PC-3 (cell line): ENCODE measurements at places on chromosomes 12 and 14.

DNA sequence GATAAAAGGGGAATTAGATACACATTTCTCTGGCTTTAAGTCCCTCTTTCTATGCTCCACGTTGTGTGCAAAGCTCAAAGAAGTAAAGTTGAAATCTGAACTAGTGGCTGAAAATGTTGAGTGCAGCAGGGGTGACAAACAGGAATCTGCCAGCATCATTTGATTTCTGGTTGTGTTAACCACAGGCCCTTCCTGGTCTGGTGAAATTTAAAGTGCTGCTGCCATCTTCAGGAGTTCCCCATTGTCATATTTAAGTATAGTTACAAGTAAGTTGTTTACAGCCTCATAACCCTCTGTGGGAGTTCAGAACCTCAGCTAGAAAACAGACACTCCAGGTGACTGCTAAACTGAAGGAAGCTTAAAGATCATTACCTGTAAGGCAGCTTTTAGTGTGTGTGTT, 90.9 kb upstream of the CCDC196 start:
- peak; percentile 16 for DNase-seq

DNA sequence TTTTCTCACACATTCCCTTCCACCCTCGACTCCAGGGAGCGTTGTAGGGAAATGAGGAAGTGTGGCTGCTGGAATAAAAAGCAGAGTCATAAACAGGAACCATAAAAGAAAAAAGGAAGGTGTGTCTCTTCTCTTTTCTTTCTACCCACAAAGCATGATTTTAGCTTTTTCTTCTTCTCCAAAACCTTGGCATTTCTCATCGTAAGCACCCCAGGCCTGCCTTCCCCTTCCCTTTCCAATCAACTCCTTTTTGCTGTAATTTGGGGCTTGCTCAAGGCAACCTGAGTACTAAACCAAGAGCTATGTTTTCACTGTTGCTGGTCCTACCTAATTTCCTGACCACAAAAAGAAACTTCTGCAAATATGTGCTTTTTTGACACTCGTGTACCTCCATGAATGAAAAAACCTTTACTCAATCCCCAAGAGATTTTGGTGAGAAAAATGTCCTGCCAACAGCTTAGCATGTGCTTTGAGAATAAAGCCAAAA, 9.2 kb downstream of the PLBD1 start:
- no peak for DNase-seq

GRCh38 chr12:96099421-96099820, 64.0 kb upstream of the LTA4H start:
- DNase-seq, result no peak

DNA sequence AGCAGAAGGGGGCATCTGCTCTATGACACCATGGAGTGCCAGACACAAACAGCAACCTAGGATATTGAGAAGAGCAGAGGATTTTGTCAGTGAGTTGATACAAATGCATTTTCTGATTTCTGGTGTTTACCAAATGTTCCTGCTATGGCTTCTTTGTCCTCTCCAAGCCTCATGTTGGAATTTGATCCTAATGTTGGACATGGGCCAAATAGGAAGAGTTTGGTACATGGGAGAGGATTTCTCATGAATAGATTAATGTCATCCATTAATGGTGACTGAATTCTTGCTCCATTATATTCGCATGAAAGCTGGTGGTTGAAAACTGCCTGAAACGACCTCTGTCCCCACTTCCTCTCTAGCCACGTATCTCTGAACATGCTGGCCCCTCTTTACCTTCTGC, 1002.2 kb upstream of the FLRT2 start:
- DNase-seq, result no peak

GRCh38 chr14:50335389-50335788, 23.3 kb downstream of the DMAC2L start:
- DNase-seq, result no peak

GRCh38 chr12:51450806-51451205, 26.2 kb downstream of the SLC4A8 start:
- DNase-seq, result no peak

DNA sequence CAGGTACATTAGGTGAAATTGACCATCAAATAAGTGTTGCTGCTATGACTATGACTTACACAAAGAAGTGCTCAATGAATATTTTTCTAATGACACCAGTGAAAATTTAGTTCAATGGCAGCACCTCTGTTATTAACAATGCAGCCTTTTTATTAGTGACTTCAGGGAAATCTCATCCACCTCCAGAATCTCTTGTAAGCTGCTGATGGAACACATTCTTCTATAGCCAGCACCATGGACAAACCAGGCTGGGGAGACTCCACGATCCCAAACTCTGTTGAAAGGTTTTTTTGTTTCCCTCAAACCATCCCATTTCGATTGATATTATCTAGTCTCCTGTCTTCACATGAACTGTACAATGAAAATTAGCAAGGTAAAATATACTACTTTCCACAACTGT, 265.9 kb downstream of the ITPR2 start:
- no peak for DNase-seq

- peak; percentile 99 for DNase-seq
These were observed 113.7 kb upstream of the NCOR2 start for GRCh38 chr12:124680863-124681778.

DNA sequence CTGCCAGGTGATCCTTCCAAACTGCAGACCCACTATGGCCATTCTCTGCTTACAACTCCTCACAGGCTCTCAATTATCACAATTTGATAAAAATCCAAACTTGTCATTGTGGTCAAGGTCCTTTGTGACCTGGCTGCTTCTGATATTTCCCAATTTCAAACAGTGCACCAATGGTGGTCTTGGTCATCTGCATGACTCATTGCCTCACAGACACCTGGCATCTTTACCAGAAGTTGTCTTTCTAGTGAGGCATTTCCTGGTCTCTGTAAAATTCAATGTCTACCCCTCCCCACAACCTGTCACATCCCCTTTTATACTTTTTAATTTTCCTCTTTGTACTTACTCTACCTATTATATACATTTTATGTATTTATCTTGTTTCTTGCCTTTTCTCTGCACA, 17.8 kb upstream of the PAPOLA start:
- peak; percentile 26 for DNase-seq

DNA sequence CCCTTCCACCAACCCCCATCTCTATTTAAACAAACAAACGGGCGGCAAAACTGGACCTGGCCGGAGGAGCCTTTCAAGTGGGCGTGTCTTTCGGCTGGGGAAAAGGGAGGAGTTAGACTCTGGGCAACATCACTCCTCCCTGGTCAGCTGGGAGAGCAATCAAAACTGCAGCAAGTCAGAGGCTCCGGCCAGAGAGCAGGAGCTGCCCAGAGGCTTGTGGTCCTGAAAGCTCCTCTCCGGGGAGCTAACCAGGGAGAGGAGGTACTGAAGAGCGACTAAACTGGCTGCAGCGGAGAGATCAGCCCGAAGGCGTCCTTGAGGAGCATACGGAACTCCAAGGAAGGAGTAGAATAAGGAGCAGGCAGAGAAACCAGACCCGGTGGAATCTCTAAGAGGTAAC, at the start of gene NEUROD4:
TSS of gene NEUROD4 (plus strand) at position 191 of the 400 bp plus-strand sequence. CDS start 6,466 bp downstream, outside the sequence.
- DNase-seq, result peak; percentile 66

DNA sequence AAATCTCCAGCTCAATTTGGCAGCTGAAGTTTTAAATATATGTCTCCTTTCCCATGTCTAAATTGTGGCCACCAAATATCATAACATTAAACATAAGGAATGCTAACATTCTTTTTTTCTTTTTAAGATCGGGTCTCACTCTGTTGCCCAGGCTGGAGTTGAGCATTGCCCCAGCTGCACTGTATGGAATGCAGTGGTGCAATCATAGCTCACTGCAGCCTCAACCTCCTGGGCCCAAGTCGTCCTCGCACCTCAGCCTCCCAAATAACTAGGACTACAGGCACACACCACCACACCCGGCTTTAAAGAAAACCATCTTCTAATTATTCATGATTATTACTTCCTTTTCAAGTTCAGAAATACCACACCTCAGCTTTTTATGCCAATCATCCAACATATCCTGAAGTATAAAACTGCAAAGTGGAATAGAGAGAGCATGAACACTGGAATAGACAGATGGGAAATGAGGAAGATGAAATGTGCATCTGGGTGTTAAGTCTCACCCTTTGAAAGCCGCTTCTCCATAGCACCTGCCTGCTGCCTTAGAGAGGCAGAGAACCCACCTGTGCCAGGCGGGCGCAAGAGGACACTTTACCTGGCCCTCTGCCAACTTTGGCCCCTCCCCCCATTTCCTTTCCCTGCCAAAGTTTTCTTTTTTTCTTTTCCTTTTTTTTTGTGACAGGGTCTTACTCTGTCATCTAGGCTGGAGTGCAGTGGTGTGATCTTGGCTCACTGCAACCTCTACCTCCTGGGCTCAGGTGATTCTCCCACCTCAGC, 2.8 kb upstream of the EML1 start:
- DNase-seq, result no peak

DNA sequence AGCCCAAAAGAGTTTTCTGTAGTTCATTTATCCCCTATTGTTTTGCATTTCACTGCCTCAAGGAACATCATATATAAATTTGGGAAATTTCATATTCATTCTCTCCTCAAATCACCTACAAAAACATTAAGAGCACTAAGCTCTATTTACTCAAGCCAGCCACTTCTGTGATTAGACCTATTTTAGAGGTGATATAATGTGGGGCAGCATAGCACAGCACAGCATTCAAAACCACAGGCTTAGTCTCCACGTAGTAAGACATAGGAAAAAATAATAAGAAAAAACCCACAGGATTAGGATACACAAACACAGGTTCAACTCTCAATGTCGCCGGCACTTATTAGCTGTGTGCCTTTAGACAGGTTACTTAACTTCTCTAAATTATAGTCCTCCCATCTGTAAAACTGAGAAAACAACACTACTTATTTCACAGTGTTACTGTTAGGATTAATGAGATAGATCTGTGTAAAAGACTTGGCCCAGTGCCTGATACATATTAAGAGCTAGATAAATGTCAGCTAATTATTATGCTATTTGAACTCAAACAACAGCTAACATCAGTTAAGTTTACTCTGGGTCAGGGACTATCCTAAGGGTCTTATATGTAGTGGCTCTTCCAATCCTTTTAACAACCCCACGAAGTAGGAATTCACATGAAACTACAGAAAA, 20.3 kb downstream of the DCAF5 start:
- no peak for DNase-seq

GRCh38 chr14:104288272-104288671, 149.9 kb downstream of the KIF26A start:
- DNase-seq, result no peak

DNA sequence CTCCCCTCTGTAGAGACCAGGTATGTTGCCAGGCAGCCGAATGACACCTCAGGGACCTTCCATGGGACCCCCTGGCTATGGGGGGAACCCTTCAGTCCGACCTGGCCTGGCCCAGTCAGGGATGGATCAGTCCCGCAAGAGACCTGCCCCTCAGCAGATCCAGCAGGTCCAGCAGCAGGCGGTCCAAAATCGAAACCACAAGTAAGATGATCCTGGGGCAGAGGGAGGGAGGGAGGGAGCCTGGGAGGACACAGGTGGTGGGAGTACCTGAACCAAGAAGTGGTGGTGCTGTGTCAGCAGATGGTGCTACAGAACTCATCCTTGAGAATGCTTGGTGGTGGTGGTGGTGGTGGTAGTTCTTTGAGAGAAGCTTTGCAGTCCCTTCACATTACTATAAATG, 1.0 kb downstream of the SMARCD1 start:
- peak; percentile 27 for DNase-seq

DNA sequence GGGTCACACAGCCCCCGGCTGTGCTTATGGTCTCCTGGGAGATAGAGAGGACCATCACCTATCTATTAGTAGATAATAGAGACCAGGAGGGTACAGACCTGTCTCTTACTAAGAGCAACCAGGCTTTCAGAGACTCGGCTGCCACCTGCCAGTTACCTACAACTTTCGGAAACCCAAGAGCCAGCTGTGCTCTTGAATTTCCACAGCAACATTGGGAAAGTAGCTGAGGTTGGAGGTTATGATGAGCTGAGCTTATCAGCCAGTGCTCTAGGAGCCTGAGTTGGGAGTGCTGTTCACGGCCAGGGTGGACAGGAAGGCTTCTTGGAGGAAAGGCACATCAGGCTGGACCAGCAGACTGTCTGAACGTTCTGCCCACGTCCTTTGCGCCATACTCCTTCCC, 67.6 kb downstream of the RIN3 start:
- DNase-seq, result no peak

GRCh38 chr14:75401361-75401760, 26.5 kb upstream of the JDP2 start:
- DNase-seq, result no peak

DNA sequence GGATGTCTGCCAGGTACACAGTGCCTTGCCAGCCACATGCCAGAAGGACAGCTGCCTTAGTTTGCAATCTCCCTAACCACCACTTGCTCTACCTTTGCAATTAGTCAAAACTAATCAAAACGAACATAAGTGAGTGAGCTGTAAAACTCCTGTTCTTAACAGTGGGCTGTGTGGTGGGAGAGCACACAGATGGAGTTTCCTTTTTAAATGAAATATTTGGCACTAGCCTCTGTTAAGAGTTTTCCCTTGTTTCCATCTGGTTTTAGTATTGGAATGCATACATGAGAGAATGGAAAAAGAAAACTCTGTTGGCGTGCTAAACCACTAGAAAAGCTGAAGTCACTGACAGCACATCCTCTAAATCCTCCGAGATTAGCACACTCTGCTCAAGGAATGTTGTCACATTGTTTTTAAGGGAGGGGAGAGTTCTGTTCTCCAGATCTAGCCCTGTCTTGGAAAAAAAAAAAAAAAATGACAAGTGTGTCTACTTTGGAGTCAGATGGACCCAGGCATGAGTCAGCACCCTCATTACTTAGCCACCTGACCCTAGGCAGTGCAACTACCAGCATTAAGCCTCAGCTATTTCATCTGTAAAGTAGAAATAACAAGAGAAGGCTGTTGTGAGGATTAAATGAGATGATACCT, 83.9 kb downstream of the STXBP6 start:
- no peak for DNase-seq

DNA sequence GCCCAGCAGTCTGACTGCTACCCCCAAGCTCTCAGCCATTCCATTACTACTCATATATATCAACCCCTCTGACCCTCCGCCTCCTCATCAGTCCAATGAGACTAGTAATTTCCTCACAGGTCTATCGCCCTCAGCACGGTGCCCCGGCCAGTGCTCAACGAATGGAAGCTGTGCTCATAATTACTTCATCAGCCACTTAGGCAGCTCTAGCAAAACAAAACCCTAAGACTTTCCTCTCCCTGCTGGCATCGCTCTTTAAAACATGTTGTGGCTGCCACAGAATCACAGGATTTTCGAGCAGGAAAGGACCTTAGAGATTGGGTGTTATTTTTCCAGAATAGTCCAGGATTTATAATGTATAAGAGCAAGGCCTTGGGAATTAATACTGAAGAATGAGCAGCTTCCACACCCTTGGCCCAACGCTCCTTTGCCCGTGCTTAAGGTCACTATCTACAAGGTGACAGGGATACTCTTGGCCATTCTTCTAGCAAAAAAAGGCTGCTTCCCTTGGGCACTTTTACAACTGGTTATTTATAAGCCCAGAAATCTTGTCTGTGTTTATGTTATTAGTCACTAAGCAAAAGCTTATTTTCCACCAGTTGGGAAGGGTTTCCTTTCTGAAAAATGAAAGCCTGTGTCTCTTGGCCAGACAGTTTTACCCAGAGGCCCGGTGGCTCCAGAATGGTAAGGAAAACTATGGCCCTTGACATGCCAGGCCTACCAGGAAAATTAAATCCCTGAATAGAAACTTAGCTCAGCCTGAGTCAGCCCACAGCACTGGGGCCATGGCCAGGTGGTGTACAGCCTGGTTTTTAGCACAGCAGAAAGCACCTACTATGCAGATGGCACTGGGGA, 47.9 kb downstream of the NUAK1 start:
- DNase-seq, result peak; percentile 80
